Activated naive CD4-positive, alpha-beta T cell treated with anti-CD3 and anti-CD28 coated beads for 36 hours (primary cell): ENCODE measurements at places on chromosomes 5 and 9. TPM values are rescaled to one million over a fixed set of nuclear protein-coding genes. Genes with fewer than 3 reads are reported as not detected.

The LCN1 gene
- not detected for total RNA-seq

DNA sequence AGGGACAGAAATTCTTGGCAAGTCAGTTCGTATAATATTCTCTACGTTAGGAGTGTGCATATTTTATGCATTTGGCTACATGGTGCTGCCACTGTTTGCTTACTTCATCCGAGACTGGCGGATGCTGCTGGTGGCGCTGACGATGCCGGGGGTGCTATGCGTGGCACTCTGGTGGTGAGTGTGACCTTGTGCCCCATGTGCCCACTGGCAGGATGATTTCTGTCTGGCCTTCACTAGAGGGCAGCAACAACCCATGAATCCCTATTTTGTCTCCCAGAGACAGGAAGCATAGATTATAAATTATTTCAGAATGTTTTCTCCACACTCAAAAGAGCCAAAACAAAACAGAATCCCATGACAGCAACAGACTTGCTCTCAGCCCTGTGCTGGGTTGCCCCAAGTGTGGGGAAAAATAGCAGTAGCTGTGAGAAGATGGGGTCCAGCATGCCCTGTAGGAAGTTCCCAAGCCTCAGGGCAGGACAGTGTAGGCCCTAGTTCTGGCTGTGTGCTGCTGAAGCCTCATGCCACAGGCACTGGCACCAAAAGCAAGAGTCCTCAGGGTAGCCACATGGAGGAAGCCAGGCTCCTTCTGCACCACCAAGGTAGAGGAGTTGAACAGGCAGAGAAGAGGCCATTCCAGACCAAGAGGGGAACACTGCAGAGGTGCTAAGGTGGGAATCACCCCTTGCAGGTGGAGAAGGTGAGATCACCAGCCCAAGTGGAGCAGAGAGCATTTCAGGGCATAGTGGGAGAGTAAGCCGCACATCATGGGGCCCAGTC lies 16.0 kb downstream of the SLC22A5 start:
- peak overlapping the region; percentile 50 for H3K27ac ChIP-seq
- peaks cover 38% of the 10 kb centered on the region for H3K4me1 ChIP-seq
- no peak overlapping the region for H3K4me3 ChIP-seq
- H3K27me3 ChIP-seq: no peaks in the 10 kb centered on the region
- DNase-seq: peak; percentile 84

DNA sequence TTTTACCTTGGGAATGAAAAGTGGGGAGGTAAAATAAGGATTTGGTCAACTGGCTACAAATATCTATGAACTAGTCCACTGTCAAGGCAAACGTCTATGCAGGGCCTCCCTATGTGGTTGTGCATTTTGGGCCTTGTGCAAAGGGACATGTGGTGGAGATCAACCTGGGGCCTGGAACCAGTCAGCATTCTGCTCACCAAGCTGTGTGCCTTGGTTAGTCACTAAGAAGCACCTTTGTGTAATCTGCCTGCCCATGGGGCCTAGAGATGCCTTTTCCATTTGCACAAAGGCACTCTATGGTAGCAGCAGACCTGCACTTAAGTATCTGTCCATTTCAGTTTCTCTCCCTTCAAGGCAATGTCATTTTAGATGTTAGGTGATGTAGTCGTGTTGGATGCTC lies 184.0 kb downstream of the GNAQ start:
- H3K36me3 ChIP-seq: no peaks in the 10 kb centered on the region
- peaks cover 26% of the 10 kb centered on the region for H3K4me1 ChIP-seq
- no peak overlapping the region for H3K4me3 ChIP-seq
- DNase-seq: no peak
- no peaks in the 10 kb centered on the region for H3K27me3 ChIP-seq

The PCDHGA7 gene
- total RNA-seq: not detected
